GM12892 (cell line): ENCODE measurements at places on chromosomes 13 and 19.

GRCh38 chr19:42558450-42559150, 30.3 kb upstream of the CEACAM1 start:
- DNase-seq = no peak

- no peak for DNase-seq
Measured at GRCh38 chr19:3471954-3472655, 8.2 kb downstream of the SMIM24 start.

- no peak for DNase-seq
Measured at GRCh38 chr19:21335721-21336120, 6.5 kb upstream of the ZNF708 start.

DNA sequence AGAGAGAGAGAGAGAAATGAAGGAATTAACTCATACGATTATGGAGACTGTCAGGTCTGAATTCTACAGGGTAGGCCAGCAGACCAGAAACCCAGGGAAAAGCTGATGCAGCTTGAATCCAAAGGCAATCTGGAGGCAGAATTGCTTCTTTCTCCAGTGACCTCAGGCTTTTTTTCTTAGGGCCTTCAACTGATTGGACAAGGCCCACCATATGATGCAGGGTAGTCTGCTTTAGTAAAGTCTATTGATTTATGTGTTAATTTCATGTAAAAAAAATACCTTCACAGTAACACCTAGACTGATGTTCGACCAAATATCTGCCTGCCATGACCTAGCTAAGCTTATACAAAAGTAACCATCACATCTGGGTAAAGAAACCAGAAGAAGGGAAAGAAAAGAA, 71.1 kb downstream of the MZT1 start:
- no peak for DNase-seq

- DNase-seq = no peak
Measured at GRCh38 chr19:14107581-14108461, 9.7 kb downstream of the PRKACA start.

DNA sequence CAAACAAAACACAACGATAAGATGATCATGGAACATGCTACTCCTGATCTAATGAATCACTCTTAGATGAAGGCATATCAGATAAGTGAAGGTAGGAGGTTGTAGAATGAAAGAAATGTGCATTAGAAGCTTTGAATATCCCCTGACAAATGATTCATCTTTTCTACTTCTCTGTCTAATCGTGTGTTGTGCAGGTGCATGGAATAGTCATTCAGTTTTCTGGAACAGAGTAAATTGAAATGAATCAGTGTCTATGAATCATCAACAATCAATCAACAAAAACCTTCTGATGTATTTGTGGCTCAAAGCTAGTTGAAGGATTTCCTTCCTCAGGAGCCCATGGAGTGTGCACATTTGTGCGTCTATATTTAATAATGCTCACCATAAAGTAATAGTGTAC, 1290.4 kb upstream of the PCDH20 start:
- DNase-seq = no peak

DNA sequence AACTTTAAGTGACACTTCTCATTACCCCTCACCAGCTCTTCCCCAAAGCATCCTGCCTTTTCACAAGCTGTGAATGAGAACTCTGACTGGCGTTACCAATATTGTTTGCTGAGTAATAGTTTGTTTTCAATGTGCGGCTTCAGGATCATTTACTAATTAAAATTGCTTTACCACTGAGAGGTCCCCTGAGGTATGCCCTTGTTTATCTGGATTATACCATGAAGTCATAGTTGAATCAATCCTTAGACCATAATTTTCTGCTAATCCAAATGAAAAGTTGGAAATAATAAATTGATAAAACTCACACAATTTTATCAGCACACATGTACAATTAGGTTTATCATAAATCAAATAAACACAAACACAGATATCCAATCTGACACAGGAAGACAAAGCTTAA, 568.8 kb downstream of the PCDH9 start:
- DNase-seq = no peak

DNA sequence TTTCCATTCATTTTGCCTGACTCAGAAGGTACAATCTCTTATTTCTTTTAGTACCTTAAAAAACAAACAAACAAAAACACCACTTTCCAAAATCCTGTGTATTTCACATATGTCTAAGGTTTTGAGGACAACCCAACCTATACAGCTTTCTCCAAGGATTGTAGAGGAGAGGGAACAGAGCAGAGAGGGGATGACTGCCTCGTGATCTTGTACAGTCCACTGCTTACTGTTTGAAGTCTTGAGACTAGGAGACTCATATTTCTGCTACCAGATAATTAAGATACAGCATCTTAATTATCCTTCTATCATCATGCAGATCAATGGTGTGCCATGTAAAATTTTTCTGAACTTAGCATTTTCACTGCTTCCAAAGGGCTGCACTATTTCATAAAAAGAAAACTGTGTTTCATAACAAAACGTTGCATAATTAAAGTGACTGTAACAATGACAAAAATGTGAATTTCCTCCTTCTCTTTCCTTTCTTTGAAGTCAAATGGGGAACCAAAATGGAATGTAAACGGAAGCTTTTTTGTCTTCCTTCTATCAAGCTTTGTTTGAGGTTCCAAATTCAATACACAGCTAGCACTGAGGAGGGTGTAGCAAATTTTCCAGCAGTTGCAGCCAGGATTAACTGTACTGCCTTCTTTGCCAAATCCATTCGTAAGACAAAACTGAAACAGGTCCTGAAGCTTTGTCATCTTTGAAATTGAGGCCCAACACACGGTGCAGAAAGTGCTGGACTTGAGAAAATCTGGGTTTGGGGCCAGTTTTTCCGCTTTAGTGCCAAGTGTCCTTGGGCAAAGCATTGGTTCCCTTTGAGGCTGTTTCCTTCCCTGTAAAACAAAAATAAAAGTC, 34.9 kb upstream of the RCBTB2 start:
- DNase-seq = no peak

DNA sequence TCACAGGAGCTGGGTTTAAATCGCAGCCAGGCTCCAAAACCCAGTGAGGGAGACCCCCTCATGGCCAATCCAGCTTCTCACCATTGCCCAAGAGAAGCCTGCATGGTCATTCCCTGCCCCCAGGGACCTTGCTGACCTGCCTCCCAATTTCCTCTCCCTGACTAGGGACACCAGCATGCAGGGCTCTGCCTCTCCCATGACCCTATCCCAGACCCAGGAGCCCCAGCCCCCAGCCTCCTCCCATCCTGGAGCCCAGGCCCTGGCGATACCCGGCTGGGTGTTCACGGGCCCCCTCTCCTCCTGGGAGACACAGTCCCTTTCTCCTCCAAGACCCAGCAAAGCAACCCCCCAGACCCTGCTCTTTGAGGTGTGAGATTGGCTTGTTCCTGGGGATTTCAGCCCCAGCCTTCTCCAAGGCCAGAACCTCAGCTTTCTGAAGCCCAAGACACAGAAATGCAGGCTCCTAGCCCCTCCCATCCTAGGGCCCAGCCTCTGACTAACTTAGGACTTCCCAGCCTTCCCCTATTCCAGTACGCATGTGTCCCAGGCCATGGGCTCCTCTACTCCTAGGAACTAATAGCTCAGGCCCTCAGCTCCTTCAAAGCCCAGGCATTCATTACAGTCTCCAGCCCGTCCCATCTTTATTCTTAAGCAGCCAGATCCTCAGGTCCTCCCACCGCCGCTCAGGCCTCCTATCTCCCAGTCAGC, 1.1 kb downstream of the GYS1 start:
- DNase-seq = no peak

DNA sequence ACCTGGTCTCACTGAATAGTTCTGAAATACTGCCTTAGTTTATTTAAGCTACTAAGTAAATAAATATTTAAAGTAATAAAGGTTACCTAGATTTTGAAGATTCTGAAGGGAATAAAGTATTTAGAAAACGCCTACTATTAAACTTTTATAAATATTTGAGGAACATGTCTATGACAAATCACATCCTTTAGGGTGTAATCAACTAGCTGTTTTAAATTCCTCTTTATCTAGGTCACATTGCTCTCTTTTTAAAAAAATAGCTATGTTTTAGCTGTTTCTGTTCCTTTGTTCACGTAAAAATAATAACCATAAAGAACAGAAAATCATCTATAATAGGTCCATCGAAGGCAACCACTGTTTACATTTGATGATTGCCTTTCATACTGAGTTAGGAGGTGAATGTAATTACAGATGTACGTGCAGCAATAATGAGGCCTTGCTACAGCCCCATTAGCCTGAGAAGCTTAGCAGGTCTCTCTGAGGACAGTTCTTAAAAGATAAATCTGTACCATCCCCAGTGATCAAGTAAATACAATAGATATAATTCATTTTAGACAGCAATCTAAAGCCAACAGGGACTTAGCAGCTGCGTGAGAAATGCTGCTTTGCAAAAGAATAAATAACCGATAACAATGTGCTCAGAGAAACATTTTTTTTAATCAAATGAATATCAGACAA, 449.5 kb downstream of the LIG4 start:
- DNase-seq = no peak

- no peak for DNase-seq
Measured at GRCh38 chr19:54160854-54161253, 1.3 kb upstream of the LENG1 start.

GRCh38 chr19:13913352-13913751, 7.4 kb downstream of the CC2D1A start:
- DNase-seq = no peak

- DNase-seq = no peak
Measured at GRCh38 chr19:31600731-31601295, 251.6 kb upstream of the TSHZ3 start.
